Effector memory CD4-positive, alpha-beta T cell (primary cell): ENCODE measurements at places on chromosomes 13 and 19.

- no peak overlapping the region for H3K27ac ChIP-seq
- H3K4me3 ChIP-seq: no peak overlapping the region
- DNase-seq: no peak
- H3K36me3 ChIP-seq: peaks cover 4% of the 10 kb centered on the region
- no peaks in the 10 kb centered on the region for H3K27me3 ChIP-seq
- H3K4me1 ChIP-seq: peaks cover 38% of the 10 kb centered on the region
These were observed 71.7 kb downstream of the STK24 start for GRCh38 chr13:98505217-98505616.

- no peak for DNase-seq
- peaks cover 8% of the 10 kb centered on the region for H3K27me3 ChIP-seq
- H3K4me3 ChIP-seq: no peak overlapping the region
- no peak overlapping the region for H3K27ac ChIP-seq
- H3K36me3 ChIP-seq: no peaks in the 10 kb centered on the region
- no peaks in the 10 kb centered on the region for H3K4me1 ChIP-seq
These were observed 222.3 kb upstream of the SOX1 start for GRCh38 chr13:111844682-111845081.

- no peaks in the 10 kb centered on the region for H3K36me3 ChIP-seq
- H3K27me3 ChIP-seq: no peaks in the 10 kb centered on the region
- H3K4me1 ChIP-seq: peaks cover 3% of the 10 kb centered on the region
- H3K4me3 ChIP-seq: no peak overlapping the region
- no peak overlapping the region for H3K27ac ChIP-seq
These were observed 4.2 kb upstream of the PLAUR start for GRCh38 chr19:43674183-43674582.

- no peaks in the 10 kb centered on the region for H3K36me3 ChIP-seq
- H3K27ac ChIP-seq: no peak overlapping the region
- H3K4me3 ChIP-seq: no peak overlapping the region
- DNase-seq: no peak
These were observed 61.7 kb downstream of the GNG7 start for GRCh38 chr19:2640563-2641331.

DNA sequence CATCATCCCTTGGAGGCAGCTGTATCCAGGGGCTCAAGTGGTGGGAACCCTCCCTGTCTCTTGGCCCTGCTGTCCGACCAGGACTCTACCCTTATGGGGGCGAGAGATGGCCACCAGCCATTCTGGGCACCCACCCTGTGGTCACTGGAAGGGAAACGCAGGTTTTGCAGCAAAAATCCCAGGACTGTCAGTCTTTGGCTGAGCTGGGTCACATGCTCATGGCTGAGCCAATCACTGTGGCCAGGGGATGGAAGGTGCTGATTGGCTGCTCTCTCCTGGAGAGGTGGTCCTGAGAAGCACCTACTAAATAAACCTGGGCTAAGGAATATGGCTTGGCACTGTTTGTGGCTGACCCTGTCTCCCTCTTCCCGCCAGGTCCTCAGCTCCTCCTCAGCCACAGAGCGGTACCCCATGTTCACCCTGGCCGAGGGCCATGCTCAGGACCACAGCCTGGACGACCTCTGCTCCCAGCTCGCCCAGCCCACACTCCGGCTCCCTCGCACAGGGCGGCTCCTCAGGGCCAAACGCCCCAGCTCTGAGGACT is 8.9 kb downstream of the ATG4D start:
- DNase-seq: no peak
- peaks cover 74% of the 10 kb centered on the region for H3K36me3 ChIP-seq
- H3K4me1 ChIP-seq: peaks cover 41% of the 10 kb centered on the region
- no peaks in the 10 kb centered on the region for H3K27me3 ChIP-seq
- peak overlapping the region; percentile 12 for H3K27ac ChIP-seq

GRCh38 chr13:91212231-91212630 is 135.3 kb upstream of the MIR17HG start:
- no peak overlapping the region for H3K27ac ChIP-seq
- no peak for DNase-seq
- no peaks in the 10 kb centered on the region for H3K36me3 ChIP-seq
- H3K27me3 ChIP-seq: no peaks in the 10 kb centered on the region

- H3K36me3 ChIP-seq: no peaks in the 10 kb centered on the region
- no peak overlapping the region for H3K27ac ChIP-seq
- H3K27me3 ChIP-seq: no peaks in the 10 kb centered on the region
These were observed 3.1 kb downstream of the MAST3 start for GRCh38 chr19:18100710-18101109.

DNA sequence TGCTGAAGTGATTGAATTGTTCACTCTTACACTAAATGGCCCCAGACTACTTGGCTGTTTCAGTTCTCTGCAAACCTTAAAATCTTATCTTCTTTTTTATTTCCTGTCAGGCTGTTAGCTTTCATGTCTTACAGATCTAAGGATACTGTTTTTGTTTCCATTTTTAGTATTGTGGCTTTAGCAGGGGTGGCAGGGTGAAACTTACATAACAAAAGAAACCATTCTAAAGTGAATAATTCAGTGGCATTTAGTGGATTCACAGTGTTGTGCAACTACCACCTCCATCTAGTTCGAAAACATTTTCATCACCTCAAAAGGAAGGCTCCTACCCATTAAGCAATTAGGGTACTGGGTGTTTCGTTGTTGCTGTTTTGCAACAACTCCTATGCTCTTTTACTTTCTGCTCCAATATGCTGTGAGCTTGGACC is 19.8 kb downstream of the TMEM272 start:
- H3K4me1 ChIP-seq: peaks cover 64% of the 10 kb centered on the region
- H3K4me3 ChIP-seq: peak overlapping the region; percentile 61
- H3K27ac ChIP-seq: peak overlapping the region; percentile 78
- no peak for DNase-seq
- H3K27me3 ChIP-seq: no peaks in the 10 kb centered on the region

DNA sequence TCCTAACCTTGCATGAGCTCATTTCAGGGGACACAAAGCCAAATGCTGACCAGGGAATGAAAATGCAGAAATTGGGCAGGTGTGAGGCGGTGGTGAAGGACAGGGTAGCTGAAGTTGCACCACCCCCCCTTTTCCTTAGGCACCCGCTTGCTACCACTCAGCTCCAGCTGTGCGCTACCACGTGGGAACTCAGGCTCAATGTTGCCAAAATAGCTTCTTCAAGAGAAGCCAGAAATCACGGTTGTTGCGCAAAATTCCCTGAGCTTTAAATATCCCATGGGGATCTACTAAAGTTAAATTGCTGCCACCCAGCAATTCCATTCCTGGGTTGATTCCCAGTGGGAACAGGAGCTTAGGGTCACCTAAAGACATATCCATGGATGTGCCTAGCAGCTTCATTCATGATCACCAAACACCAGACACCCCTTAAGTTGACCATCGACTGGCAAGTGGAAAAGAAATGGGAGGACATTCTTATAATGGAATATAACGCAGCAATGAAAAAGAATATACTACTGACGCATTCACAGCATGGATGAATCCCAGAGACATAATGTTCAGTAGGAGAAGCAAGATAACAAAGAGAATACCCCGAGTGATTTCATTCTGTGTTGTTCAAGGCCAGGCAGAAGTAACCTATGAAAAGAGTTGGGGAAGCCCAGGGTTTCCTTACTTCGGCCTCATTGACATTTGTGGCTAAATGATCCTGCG is 12.8 kb upstream of the ADGRL1 start:
- H3K36me3 ChIP-seq: no peaks in the 10 kb centered on the region
- H3K27me3 ChIP-seq: no peaks in the 10 kb centered on the region
- H3K4me1 ChIP-seq: peaks cover 2% of the 10 kb centered on the region
- no peak overlapping the region for H3K27ac ChIP-seq
- H3K4me3 ChIP-seq: no peak overlapping the region

DNA sequence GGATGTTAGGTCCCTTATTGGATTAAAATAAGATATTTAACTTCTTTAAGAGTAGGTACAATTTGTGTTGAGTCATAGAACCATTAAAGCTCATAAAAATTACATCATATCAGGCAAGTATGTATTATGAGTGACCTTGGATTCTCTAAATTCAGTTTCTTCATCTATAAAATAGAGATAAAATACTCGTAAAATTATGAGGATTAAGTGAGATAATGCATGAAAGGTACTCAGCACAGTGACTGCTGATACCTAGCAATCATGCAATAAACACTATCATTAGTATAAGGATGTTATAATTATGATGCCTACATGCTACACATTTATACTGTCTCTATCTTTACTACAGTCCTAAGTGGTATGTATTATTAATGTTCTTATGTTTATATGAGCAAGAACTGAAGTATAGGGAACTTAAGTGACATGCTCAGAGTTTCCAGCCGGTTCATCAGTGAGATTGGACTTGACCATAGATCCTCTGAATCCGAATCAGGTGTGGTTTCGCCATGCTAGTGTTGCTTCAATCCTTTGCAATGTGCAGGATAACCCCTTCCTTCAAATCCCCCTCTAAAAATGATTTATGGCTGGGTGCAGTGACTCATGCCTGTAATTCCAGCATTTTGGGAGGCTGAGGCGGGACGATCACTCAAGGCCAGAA is 22.9 kb upstream of the FRY start:
- no peak overlapping the region for H3K27ac ChIP-seq
- no peaks in the 10 kb centered on the region for H3K27me3 ChIP-seq
- no peak for DNase-seq
- H3K36me3 ChIP-seq: no peaks in the 10 kb centered on the region

- H3K36me3 ChIP-seq: no peaks in the 10 kb centered on the region
- DNase-seq: no peak
- H3K27ac ChIP-seq: no peak overlapping the region
These were observed 12.7 kb downstream of the EHD2 start for GRCh38 chr19:47725759-47726401.

- DNase-seq: no peak
- H3K36me3 ChIP-seq: peaks cover 23% of the 10 kb centered on the region
- H3K27ac ChIP-seq: no peak overlapping the region
- H3K4me1 ChIP-seq: no peaks in the 10 kb centered on the region
- no peaks in the 10 kb centered on the region for H3K27me3 ChIP-seq
These were observed 11.4 kb downstream of the NDUFA11 start for GRCh38 chr19:5891938-5892771.

DNA sequence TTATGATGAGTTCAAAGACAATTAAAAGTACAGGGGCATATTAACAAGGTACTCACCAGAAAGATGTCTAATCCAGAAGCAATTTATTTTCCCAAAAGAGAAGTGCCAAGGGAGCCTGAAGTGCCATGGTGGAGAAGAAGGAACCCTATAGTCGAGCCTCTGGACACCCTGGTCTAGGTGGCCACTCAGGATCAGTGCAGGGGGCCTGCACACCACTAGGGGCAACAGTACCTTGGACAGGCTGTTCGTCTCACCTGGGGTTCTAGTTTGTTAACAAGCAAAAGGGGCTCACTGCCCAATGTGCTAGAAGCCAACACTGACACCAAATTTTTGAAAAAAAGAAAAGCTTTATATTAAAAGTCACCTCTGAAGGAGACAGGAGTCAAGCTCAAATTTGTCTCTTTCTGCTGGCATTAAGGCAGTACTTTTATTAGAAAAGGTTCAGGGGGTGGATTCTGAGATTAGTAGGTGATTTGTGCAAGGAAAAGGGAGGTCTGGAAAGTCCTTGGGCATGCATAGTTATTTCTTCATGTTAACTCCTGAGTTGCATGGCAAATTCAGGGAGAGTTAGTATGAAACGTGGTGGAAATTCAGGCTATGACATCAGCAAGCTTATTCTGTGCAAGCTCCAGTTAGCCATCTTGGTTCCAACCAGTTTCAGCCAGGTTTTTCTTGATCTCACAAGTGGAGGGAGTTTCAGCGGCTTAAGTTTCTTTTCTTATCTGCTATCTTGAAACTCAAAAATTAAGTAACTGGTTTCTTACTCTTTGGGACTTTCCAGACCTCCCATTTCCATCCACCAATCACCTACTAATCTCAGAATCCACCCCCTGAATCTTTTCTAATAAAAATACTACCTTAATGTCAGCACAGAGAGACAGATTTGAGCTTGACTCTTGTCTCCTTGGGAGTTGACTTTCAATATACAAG is 884 bp upstream of the CBY2 start:
- no peaks in the 10 kb centered on the region for H3K4me1 ChIP-seq
- no peaks in the 10 kb centered on the region for H3K36me3 ChIP-seq
- H3K27me3 ChIP-seq: no peaks in the 10 kb centered on the region

DNA sequence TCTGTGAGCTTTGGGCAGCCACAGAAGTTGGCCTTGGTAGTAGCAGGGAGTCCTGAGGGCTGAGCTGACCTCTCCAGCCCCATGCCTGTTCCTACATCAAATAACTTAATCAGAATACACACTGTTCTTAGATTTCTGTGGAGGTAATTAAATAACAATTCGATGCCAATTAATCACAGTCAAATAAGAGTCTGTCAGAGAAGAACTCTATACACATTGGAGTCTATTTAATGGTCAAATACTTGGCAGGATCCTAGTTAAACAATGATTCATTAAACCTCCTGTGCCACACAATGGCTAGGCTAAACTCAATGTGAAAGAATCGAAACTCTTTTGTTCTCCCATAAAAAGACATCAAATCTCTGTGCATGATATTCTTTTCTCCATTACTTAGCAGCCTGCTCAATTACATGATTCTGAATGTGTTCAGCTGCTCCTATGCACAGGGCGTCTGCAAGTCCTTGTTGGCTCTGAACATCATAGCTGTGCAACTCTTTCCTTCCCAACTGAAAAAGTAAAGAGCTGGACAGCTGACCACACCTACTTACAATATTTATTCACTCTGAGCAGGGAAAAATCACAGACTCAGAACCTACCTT is 173.1 kb downstream of the ABCC4 start:
- no peaks in the 10 kb centered on the region for H3K4me1 ChIP-seq
- no peak overlapping the region for H3K4me3 ChIP-seq
- DNase-seq: no peak
- no peaks in the 10 kb centered on the region for H3K27me3 ChIP-seq

- H3K36me3 ChIP-seq: no peaks in the 10 kb centered on the region
- H3K27me3 ChIP-seq: no peaks in the 10 kb centered on the region
- no peak overlapping the region for H3K27ac ChIP-seq
These were observed 86.0 kb downstream of the ZNF726 start for GRCh38 chr19:24000656-24001055.

DNA sequence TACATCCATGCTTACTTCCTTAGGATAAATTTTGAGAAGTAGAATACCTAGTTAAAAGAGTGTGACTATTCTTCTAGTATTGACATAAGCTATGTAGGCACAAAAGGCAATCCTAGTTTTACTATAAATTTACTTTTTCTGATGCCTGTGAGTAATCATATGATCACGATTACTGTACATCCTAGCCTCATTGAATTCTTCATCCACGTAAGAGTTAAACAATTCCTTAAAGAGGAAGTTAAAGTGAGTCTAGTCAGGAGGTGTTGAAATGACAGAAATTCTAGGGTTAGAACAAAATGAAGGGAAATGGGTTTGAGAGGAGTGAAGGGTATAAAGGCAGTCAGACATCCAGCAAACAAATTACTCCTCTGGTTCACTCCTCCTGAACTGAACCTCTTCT is at the start of gene ACOD1:
Gene ACOD1 (plus strand): TSS at position 363 of the 400 bp plus-strand sequence. CDS start 48 bp downstream, outside the sequence.
- DNase-seq: no peak
- no peaks in the 10 kb centered on the region for H3K4me1 ChIP-seq
- no peaks in the 10 kb centered on the region for H3K27me3 ChIP-seq
- no peak within 1 kb of the TSS for H3K27ac ChIP-seq
- no peaks in the 10 kb centered on the region for H3K36me3 ChIP-seq

- H3K27ac ChIP-seq: no peak overlapping the region
- no peak overlapping the region for H3K4me3 ChIP-seq
- DNase-seq: no peak
These were observed 70.0 kb upstream of the GTF3A start for GRCh38 chr13:27354379-27354778.

GRCh38 chr19:48728911-48729664 is 9.6 kb upstream of the MAMSTR start:
- H3K27me3 ChIP-seq: no peaks in the 10 kb centered on the region
- no peak overlapping the region for H3K27ac ChIP-seq
- H3K4me1 ChIP-seq: peaks cover 6% of the 10 kb centered on the region
